ENCODE measurements at places on chromosomes 11 and 22. TPM values are rescaled to one million over a fixed set of nuclear protein-coding genes. Genes with fewer than 3 reads are reported as not detected.

Gene ATL3
- 320 TPM for total RNA-seq

Gene FOLR3
- total RNA-seq, result not detected

Gene OR52K2
- total RNA-seq, result not detected

Gene TMEM218
- total RNA-seq, result 35.1 TPM

Gene TMEM41B
- 26.8 TPM for total RNA-seq

Gene ALDH3B1
- 12.5 TPM for total RNA-seq

Gene TRPC6
- total RNA-seq, result 0.16 TPM
